Adrenal gland (tissue), 19 donors: ENCODE measurements at places on chromosomes 4 and X.
A peak's percentile ranks its signal among the peaks of the same experiment; 100 is the strongest.

- DNase-seq = no peak
Observed at GRCh38 chr4:181958446-181958845, 284.8 kb upstream of the TENM3 start.

- DNase-seq = no peak
Observed at GRCh38 chrX:132146456-132146855, 18.6 kb upstream of the FRMD7 start.

- DNase-seq = no peak
Observed at GRCh38 chr4:77817304-77818072, 1.7 kb downstream of the CNOT6L start.

GRCh38 chr4:70437197-70437596 lies 34.8 kb upstream of the MUC7 start:
- DNase-seq = no peak

GRCh38 chrX:49853661-49854060 lies 24.6 kb downstream of the PAGE4 start:
- no peak for DNase-seq

DNA sequence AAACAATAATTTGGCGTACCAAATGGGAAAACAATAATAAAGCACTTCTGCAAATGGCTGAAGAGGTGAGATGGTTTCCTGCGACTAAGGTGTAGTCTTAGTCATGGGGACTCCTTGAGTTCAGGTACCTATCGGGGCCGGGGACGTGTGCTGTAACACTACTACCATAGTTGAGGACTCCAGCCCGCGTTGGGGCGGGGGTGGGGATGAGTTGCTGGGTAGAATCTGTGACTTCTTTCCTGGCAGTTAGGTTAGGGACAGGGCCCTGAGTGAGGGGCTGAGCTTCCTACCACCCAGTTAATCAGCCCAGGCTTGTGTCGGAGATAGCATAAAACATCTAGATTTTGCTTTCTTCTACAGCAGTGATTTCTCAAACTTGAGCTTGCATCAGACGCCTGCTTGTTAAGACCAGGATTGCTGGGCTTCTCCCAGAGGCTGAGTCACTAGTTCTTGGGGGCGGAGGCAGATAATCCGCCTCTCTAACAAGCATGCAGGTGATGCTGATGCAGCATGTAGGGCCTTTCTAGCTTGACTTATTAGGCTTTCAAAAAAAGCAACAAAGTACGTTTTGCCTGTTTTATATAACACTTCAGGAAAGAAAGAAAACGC lies 30.2 kb downstream of the RBBP7 start:
- DNase-seq = peak; percentile 63

GRCh38 chrX:27995611-27996010 lies 14.4 kb upstream of the DCAF8L1 start:
- no peak for DNase-seq

GRCh38 chrX:1325515-1326116 lies 11.0 kb upstream of the IL3RA start:
- no peak for DNase-seq

DNA sequence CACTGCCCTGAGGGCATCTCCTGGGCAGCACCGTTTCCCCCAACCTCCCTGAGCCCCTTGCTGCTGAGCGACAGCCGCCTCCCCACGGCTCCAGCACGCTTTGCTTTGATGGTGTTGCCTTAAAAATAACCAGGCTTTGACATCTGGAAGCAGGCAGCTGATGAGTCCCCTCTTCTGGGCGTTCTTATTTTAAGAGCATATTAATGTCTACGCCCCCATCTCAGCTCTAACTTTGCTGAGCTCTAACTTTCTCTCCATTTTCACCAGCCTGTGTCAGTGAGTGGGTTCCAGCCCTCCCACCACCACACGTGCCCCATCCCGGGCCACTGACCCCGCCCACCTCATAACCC lies 70.2 kb downstream of the ADRA2C start:
- DNase-seq = no peak

DNA sequence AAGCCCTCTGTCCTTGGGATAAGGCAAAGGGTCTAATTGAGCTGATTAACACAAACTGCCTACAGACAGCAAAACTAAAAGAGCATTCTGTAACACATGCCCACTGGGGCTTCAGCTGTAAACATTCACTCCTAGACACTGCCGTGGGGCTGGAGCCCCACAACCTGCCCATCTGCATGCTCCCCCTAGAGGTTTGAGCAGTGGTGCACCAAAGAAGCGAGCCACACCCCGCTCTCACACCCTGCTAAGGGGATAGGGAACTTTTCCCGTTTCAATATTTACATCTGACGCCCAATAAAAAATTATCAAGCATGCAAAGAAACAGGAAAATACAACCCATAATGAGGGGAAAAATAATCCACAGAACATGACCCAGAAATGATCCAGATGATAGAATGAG lies 46.9 kb upstream of the HSD17B10 start:
- peak; percentile 9 for DNase-seq

- no peak for DNase-seq
Observed at GRCh38 chrX:109920325-109920724, 82.6 kb upstream of the TMEM164 start.

DNA sequence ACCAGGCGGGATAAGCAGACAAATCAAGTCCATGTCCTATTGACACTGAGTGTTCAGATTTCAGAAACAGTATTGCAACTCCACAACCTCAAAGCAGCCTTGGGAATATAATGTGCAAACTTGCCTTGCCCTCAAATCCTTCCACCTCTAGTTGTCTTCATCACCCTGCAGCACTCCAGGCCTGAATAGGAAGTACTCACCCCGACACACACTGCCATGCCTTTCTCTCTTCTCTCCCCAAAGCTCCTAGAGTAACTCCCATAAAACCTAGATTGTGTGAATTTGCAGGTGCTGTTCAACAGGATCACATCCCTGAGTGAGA lies 19.6 kb downstream of the ACSL1 start:
- DNase-seq = no peak

DNA sequence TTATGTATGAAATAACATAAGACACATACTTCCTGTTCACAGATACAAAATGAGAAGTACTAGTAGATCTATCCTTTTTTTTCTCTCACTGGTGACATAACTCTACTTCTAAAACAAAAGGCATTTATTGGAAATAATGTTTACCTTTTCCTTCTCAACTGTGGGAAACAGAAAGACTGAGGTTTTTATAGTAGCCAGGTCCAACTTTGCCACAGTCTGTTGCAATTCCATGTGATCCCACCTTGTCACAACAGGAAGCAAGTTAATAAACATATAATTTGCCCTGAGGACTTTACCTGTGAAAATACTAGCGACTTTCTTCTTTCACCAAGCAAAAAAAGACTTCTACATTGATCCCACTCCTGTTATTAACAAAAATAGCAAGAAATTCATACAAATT lies 475.8 kb downstream of the PDGFC start:
- no peak for DNase-seq

DNA sequence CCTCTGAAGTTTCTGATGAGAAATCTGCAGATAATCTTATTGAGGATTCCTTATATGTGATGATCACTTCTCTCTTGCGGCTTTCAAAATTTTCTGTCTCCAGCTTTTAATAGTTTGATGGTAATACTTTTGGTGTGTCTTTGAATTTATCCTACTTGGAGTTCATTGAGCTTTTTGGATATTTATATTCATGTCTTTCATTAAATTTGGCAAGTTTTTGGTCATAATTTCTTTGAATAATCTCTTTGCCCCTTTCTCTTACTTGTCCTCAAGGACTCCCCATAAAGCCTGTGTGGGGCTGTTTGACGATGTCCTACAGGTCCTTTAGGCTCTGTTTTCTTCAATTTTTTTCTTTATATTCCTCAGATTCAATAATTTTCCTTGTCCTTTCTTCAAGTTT lies 11.3 kb upstream of the FAM47E start:
- no peak for DNase-seq

DNA sequence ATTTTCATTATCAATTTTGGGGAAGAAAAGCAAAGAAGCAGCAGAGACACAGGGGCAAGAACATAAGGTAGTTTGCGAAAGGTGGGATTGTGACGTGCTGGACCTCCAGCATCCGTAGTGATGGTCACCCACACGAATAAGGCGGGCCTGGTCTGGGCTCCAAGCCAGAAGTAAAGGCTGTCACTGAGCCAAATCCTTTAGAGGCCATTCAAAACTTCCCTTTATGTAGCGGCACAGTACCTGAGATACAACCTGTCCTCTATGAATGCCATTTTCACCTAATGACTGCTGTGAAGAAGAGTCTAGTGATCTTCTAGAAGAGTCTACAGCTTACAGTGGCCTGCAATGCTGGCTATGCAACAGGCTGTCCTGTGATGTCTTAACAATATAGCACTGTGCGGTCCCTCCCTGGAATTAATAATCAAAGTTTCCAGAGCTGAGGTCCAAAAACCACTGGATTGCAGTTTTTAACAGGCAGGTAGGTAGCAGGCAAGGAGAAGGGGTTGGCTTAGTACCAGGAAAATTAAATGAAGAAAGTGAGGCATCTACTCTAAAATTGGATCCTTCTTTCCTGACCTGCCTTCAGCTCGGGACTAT lies 56.2 kb downstream of the TRIML1 start:
- peak; percentile 13 for DNase-seq

DNA sequence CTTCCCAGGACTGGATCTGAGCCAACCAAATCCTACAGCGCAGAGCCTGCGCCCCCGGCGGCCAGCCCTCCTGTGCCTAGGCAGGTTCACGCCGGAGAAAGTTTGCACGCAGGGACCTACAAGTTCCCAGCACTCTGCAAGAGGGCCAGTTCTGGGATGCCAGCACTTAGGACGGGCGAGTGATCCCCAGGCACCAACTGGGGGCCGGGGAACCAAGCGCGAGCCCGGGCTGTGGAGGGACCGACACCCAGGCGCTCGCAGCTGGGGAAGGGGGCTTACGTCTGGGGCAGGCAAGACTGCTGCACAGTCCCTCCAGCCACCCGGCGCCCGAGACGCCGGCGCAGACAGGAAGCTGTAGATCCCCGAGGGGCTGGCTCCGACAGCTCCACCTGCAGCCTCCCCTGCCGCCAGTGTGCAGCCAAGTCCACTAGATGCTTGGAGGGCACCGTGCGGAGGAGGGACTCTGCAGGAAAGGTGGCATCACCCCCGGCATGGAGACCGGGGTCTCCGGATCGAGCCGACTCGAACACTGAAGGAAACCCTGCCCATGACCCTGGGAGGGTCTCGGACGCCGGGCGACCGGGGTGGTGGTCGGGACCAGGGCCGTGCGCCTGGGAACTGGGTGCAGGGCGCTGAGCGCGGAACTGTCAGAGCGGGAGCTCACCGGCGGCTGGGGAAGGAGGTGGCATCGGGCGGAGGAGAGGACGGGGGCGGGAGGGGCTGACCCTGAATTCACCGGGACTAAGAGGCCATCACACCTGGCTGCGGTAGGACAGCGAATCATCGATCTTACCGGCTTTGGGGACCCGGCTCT lies 566 bp downstream of the CORIN start:
- DNase-seq = peak; percentile 28

- DNase-seq = peak; percentile 26
Observed at GRCh38 chr4:91064157-91064853, 937.1 kb downstream of the CCSER1 start.

DNA sequence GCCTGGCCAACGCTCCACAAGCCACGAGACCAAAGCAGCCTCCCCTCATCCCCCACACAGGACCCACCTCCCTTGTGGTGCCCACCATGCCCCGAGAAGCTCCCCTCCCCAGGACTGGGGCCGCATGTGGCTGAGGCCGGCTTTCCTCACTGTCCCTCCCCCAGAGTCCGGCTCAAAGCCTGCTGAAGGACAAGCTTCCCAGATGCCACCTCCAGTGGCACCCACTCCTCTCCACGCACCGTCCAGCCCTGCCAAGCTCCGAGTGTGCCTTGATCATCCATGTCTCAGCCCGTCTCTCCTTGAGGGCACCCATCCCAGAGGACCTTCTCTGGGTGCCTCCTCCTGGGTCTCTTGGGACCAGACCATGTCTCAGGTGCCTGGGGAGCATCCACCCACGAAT lies 58.8 kb upstream of the MXD4 start:
- no peak for DNase-seq

- no peak for DNase-seq
Observed at GRCh38 chr4:139833151-139833910, 167.7 kb downstream of the MGST2 start.

DNA sequence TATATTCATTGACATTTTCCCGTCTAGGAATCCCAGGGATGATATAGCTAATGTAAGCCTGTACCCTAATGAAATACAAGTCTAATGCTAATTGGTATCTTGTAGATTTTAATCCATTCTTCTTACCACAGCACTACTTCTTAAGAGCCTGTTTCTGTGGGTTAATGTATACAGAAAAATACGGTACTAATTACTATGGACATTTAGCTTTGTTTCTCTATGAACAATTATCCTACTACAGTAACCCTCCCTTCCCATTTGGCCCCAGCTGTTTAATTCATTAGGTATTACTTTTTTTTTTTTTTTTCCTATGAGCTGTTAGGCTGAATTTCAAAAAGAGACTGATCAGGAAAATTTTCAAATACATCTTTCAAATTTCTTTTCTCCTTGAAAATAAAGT lies 245.1 kb upstream of the SLC7A11 start:
- DNase-seq = no peak

DNA sequence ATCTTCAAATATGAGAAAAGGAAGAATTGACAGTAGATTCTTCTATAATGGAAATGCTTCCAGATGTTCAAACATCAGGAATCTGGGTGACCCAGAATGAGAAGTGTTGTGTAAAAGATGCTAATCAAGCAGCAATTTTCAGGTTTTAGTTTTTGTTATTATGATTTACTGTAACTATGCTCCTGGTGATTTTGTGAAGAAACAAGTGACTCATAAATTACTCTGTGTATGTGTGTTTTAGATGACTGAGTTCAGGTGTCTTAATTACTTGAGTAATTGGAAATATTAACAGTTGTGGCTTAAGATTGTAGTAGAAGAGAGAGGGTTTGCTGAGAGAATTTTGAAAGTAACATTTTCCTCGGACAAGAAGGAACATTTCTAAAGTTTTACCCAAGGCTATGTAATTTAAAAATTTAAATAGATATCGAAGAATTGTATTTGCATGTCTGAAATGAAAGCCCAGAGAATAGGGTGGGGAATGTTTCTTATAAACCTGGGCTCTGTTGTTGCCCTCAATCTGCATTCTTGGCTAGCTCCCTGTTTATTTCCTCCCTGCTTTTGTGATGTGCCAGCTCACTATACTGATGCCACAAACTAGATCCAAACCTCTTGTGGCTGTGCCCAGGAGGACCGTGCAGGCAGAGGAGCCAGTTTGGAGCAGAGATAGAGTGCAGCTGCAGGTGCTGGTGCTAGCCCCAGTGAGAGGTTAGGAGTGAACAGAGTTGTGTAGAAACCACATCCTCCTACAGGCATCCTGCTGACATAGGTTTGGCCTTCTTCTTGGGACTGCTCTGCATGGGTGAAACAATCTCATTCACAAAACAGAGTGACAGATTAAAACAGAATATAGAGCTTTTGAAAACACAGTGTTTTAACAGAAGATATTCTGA lies 25.4 kb upstream of the TNIP3 start:
- DNase-seq = no peak

DNA sequence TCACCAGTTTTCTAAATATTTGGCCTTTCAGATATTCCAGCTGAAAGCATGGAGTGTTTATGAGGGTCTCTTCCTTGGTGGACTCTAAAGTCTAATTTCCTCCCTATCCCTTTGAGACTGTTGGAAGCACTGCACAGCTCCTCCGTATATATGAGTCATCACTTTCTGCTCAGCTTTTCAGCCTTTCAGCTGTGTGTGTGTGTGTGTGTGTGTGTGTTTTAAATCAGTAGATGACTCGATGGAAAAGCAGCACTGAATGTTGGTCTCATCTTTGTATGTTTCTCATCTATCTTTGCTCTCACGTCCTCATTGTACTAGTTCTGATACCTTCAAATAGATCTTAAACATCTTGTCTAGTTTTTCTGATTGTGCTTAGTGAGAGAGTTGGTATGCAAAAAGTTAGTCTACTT lies 81.6 kb downstream of the ZFX start:
- peak; percentile 64 for DNase-seq

- DNase-seq = no peak
Observed at GRCh38 chrX:79110731-79111130, 33.8 kb upstream of the GPR174 start.
